ENCODE measurements at places on chromosomes 3 and 15.

- DNase-seq = peak; percentile 50
Measured at GRCh38 chr3:38116471-38117162, 20.3 kb downstream of the ACAA1 start.

DNA sequence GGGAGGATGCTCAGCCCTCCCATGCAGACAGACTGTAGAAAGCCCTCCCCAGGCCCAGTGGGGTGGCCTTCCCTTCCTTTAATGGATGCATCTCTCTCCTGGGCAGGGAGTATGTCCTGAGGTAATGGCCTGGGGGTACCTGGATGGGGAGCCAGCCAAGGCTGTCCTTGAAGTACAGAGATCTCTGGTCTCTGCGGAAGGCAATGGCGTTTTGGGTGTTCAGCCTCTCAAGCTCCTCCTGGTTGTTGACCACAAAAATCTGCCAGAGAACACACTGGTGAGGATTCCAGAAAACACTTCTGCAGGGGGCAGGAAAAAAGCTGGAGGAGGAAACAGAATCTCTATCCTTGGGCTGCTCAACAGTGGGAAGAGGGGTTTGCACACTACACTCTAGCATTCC, 28.9 kb downstream of the EAF1 start:
- DNase-seq = no peak

GRCh38 chr15:78396976-78397375, 41.0 kb upstream of the IREB2 start:
- peak; percentile 80 for DNase-seq

DNA sequence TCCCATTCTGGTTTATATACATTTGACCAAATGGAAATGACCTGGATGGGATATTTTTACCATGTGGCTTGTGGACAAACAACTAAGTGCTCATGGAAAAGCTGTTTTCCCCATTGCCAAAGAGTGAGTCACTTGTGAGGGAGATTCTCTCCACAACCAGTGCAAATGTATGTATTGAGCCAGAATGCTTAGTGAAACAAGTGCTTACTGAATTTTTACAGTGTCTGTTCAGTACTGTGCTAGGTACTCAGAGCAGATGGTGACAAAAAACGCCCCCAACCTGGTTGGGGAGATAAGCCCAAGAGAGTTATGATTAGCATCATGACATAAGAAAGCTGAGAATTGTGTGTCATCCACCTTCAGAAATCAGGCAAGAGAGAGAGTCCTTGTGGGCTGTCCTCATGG, 2.3 kb downstream of the CHP1 start:
- no peak for DNase-seq

DNA sequence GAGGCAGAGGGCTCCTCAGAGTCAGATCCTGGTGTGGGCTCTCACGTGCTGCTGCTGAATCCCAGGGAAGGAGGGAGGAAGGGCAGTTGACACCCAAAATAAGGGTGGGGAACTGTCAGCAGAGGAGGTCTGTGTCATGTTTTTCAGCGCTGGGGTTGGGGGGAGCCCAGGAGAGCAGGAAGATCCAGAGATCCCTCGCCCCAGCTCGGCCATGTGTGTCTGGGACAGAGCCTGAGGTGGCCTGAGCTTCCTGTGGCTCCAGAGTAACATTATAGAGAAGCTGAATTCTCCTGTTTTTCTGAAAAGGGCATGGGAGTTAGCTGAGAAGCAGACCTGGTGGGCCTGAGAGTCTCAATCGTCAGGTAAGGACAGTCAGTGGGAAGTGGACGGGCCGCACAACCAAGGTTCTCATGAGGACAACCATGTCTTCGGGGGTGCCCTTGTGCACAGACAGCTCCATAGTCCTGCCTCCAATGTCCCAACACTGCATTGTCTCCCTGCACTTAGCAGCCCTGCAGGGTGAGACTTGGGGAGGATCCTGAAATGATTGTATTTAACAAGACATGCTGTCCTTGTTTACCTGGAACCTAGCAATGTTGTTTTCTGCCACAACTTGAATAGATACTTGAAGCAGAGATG, 18.4 kb downstream of the UMPS start:
- no peak for DNase-seq

DNA sequence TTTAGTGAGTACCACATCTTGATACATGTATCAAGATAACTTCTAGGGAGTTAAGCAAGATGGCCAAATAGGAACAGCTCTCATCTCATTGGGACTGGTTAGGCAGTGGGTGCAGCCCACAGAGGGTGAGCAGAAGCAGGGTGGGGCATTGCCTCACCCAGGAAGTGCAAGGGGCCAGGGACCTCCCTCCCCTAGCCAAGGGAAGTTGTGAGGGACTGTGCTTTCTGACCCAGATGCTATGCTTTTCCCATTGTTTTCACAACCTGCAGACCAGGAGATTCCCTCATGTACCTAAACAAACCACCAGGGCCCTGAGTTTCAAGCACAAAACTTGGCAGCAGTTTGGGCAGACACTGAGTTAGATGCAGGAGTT, 665.0 kb upstream of the CBLB start:
- DNase-seq = no peak

GRCh38 chr15:100737214-100737613, 134.8 kb downstream of the ASB7 start:
- no peak for DNase-seq

- DNase-seq = no peak
Measured at GRCh38 chr3:140595295-140595694, 82.6 kb upstream of the TRIM42 start.

DNA sequence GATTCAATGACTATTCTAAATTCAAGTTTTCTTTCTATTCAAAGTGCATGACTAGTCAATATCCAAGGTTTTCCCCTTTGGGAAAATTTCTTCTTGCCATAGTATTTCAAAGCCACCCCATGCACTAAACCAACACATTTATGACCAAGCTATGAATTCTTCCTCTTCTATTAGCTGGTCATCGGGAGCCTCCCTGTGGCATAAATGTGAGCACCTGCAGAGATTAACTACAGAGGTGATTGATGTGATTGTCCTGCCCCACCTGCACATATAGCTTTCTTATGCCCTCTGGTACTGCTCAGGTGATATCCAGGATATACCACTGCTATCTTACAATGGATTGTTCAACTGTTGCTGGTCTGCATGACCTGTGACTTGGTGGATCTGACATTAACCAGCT, 694.9 kb downstream of the ZBBX start:
- DNase-seq = no peak

DNA sequence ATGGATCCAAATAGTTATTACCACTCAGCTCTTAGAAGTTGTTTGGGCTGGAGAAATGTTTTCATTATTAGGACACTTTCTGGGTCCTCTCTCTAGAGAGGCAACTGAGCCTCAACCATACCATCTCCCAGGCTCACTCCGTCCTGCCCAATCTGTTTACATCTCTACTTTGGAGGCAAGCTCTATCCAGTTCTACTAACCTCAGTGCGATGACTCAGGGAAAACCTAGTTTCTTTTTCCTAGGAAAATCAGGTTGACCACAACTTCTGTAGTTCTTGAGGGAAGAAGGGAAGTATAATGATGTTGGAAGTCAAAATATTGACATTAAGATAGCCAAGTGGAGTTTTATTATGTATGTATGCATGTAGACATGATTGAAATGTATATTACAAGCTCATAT, 40.4 kb downstream of the LPP start:
- no peak for DNase-seq

- DNase-seq = no peak
Measured at GRCh38 chr3:71077070-71077469, 506.5 kb downstream of the FOXP1 start.

GRCh38 chr3:51389423-51390183, 1.5 kb upstream of the RBM15B start:
- peak; percentile 37 for DNase-seq

- no peak for DNase-seq
Measured at GRCh38 chr3:52019352-52020080, 23.8 kb upstream of the RPL29 start.

DNA sequence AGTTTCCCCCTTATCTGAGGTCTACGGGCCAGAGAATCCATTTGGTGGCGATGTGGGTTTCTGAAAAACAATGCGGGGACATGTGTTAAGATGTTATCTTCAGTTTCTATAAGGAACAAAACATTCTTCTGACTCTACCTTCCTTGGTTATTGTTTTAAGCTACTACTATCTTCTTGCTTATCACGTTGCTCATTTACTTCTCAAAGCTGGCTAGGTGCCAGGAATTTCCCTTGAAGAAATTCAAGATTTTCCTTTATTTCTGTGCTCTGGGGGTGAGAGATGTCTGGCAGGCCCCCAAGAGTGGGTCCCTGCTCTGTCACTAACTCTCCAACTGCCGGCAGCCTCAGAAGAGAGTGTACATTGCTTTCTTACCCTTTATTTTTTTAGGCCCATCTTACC, 119.8 kb downstream of the RYR3 start:
- DNase-seq = no peak

DNA sequence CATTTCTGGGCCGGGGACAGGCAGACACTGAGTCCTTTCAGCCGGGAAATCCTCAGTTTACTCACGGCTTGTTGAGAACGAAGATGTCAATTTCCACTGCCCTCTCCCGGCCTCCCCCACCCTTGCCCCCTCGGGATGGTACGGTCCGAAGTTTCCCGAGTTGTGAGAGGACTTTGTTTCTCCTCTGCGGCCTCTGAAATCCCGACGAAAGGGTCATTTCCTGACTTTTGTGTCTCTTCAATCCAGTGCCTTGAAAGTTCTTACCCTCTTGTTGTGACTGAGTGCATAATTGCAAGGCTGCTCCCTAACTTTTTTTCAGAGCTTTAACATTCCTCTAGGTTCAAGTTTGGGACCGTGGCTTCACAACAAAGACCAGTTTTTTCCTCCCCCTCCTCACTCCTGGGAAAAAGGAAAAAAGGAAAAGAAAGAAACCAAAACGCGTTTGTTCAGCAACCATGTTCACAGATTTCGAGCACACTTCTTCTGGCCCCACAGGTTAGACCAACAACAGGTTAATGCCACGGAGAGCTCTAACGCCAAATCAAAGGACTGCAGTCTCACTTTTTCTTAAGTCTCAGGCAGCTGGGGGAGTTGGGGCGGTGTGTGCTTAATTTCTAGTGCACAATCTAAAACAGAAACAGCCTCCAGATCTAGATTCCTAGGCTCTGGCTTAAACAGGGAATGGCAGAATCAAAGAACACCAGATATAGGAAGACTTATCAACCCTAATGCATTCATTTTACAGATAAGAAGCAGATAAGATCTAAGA, 138.9 kb downstream of the TMCO5A start:
- no peak for DNase-seq

GRCh38 chr3:119912220-119912619, 130.3 kb downstream of the NR1I2 start:
- no peak for DNase-seq

GRCh38 chr3:99842826-99843589, 25.3 kb downstream of the CMSS1 start:
- no peak for DNase-seq
